ENCODE measurements at places on chromosomes 1 and 21.
A peak's percentile ranks its signal among the peaks of the same experiment; 100 is the strongest.

- no peak for DNase-seq
Observed at GRCh38 chr1:60753036-60753900, 329.1 kb upstream of the NFIA start.

GRCh38 chr1:63794939-63795378, 21.1 kb downstream of the ROR1 start:
- no peak for DNase-seq

- no peak for DNase-seq
Observed at GRCh38 chr1:186429017-186429416, 31.9 kb downstream of the PDC start.

DNA sequence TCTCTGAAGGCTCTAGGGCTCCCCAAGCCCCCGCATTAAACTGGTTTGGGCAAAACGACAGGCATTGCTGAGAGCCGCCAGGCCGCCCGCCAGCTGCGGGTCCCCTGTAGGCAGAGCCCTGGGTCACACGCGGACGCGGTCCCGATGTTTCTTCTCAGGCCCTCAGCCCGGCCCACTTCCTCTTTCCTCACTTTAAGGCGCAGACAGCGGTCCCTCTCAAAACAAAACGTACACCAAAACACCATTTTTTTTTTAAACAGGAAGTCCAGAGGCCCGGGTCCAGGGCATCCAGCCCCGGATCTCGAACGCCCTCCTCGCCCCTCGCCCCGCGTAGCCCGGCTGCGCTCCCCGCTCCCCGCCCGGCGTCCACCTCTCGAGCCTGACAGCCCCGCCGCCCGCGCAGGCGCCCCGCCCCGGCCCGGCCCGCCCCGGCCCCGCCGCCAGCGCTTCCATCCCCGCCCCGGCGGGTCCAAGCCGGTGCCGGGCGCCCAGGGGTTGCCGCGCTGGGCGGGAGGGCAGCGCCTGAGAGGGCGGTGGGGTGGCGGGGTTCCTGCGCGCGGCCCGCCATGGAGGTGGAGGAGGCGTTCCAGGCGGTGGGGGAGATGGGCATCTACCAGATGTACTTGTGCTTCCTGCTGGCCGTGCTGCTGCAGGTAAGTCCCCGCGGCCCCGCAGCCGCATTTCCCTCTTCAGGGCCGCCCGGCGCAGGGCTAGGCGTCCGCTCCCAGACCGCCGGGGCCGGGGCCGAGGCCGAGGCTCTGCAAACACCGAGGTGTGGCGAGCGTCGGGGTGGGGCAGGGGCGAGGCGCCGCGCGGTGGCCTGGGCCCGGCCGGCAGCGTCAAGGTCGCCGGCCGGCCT, at the start of gene SLC22A15:
Gene SLC22A15 (plus strand): TSS at position 452 of the 859 bp plus-strand sequence. CDS start 115 bp downstream, at position 567.
- peak; percentile 21 for DNase-seq

- no peak for DNase-seq
Observed at GRCh38 chr1:170247751-170248521, 102.2 kb downstream of the NTMT2 start.

Measured in stimulated activated CD4-positive, alpha-beta T cell treated with anti-CD3 and anti-CD28 coated beads, Interleukin-1b, Interleukin-23, amount 100 ng/mL, for 4 hours (primary cell).